Epithelial cell of proximal tubule (primary cell): ENCODE measurements at places on chromosomes 4 and X. TPM values are rescaled to one million over a fixed set of nuclear protein-coding genes. Genes with fewer than 3 reads are reported as not detected.

- DNase-seq, result no peak
These were observed 57.9 kb downstream of the DKK2 start for GRCh38 chr4:106978046-106978774.

DNA sequence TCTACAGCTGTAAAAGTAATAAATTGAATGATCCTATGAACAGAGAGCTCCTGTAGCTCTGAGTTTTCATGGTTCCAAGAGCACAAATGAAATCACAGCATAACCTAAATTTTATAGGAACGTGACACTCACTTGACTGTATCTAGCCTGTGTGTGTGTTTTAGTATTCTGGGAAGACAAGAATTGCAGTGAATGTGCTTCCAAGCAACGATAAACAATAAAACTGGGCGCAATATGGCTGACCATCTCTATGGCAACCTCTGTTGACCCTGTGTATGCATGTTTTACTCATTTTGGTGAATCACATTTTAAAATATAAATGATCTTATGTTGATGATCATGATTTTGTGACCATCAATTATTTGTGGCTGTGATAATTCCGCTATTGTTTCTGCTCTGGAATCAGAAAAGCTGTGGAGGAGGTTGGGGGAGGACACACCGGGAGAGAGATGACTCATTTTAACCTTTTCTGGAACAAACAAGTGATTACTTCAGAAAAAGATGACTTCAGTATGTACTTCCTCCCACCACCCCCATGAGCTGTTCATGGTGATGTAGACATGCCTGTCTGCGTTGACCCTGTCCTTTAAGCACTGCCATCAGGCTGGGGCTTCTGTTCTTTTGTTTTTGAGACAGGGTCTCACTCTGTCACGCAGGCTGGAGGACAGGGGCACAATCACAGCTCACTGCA is 31.8 kb downstream of the USP11 start:
- DNase-seq, result peak; percentile 18

GRCh38 chrX:56726605-56727004 is 2.4 kb upstream of the NBDY start:
- DNase-seq, result no peak

DNA sequence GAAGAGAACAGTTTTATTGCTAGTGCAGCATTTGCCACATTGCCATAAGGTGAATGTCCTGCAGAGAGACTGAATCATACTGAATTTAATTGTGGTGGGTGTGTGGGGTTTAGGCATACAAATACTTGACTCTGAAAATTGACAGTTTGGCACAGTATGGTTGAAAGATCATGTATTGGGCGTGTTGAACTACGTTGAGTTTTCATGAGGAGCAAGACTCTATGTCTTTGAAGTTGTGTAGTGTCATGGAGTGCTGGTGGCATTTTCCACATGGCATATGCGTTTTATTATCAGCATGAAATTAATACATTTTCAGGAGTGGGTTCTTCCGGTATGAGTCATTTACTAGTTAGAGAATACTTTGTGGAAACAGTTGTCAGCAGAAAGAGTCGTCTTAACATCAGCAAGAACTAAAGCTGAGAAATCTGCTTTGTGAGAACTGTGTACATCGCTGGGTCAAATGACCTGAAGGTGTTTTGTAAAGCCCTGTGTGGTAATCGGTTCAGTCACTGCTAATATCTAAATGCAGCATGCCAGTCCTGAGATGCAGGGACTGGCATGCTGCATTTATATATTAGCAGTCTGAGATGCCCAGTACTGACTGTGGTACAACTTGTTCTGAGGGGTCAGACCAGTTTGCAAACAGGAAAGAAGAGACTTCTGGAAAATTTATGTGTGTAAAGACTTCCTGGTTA is 50.3 kb downstream of the ARHGAP10 start:
- DNase-seq, result no peak

DNA sequence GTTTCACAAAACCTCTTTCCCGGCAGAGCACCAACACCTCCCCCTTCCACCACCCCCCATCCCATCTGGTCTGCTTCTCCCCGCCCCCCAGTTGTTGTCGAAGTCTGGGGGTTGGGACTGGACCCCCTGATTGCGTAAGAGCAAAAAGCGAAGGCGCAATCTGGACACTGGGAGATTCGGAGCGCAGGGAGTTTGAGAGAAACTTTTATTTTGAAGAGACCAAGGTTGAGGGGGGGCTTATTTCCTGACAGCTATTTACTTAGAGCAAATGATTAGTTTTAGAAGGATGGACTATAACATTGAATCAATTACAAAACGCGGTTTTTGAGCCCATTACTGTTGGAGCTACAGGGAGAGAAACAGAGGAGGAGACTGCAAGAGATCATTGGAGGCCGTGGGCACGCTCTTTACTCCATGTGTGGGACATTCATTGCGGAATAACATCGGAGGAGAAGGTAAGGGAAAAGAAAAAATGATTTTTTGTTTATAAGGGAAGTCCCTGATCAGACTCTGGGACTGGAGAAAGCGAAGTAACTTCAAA is at the start of gene PDGFRA:
Gene PDGFRA (plus strand): TSS at position 333 of the 541 bp plus-strand sequence. CDS start 29,476 bp downstream, outside the sequence.
- no peak for DNase-seq

GRCh38 chr4:137267024-137267423 is 265.3 kb downstream of the PCDH18 start:
- no peak for DNase-seq

GRCh38 chr4:109548655-109549054 is 11.4 kb upstream of the MCUB start:
- peak; percentile 18 for DNase-seq

GRCh38 chr4:10619855-10620254 is 64.7 kb downstream of the CLNK start:
- no peak for DNase-seq

DNA sequence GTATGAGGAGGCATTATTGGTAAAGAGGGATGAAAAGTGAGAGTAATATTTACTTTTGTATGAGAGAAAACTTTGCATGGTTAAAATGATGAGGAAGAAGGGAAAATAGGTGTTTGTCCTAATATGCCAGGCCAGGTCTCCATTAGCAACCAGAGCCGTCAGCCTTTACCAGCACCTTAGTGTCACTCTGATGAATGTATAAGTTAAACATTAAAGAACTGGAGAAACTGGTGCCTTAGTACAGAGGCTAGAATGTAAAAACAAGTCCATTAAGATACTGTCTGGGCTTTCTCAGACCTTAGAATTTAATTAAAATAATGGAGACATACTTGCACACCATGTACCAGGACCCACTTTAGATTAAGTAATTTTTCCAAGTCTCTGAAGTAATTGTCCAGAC is 222.3 kb downstream of the FAM47A start:
- no peak for DNase-seq

DNA sequence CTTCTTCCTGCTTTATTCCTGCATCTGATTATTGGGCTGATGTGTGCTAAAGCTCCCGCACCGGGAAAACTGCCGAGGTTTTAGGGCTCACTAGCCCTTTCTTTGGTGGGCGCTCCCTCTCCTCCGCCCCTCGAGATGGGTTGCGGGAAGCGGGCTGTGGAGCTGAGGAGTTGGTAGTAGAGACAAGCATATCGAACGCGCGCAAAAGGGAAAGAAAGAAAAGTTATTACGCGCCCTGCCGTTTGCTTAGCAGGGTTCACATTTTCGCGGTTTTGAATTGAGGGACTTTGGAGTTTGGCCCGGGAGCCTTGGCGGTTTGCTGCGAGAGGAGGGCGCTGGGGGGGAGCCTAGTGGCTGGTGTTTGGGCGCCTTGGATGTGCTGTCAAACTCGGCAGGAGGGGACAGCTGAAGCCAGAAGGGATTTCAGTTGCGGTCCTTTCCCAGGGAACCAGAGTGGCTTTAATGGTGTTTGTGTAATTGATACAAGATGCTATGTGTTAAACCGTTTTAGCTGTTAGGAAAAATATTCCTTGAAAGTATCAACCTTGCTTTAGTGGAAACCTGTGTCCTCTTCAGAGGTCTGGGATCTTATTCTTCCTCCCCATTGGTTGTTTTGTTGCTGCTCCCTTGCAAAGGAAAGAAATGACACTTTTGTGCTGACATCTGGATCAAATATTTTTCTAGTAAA is 1.1 kb downstream of the GAB1 start:
- no peak for DNase-seq

DNA sequence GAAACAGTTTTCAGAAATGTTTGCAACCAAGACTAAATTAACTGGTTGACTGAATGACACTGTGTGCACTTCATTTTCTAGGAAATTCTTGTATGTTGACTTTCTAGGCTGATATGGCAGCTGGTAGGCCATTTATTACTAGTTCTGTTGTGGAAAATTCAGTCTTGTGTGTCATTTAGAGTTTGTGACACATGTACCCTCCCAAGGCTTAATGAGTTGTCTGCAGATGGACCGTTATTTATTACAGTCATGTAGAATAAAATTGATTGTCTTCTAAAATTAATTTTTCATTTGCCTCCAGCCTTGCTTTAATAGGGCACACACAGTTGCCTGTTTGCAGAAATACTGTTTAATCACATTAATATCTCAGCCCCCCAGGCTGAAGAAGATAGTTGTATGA is 30.7 kb downstream of the DACH2 start:
- DNase-seq, result no peak

GRCh38 chr4:69689599-69689998 is 36.6 kb upstream of the UGT2A1 start:
- no peak for DNase-seq

DNA sequence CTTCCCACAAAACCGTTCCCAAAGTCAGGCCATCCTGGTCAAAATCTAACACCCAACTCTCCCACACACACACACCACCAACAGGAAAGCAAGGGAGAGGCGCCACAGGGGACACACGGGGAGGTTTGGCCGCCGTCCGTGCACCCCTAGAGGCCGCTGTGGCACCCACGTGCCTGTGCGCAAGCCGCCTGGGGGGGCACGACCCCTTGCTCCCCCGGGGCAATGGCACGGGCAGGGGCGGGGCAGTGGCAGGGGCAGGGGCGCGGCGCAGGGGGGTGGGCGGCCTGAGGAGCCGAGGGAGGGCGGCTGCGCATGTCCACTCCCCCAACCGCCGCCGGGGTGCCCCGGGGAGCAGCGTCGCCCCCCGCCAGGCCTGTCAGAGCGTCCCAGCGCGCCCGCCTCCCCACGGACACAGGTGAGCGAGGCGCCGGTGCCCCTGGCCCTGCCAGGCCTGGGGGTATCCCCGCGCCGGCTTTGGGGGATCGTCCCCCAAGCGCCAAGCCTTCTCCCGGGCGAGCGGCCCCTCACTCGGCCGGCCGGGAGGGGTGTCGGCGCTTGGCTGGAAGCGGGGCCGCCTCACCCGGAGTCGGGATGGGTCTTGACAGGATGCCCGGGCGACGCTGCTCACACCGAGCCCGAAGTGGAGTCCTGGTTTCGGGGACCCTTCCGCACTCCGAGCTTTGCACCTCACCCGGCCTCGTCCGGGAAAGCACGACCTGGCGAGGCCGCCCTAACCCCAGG is at the start of gene ERAS:
Gene ERAS (plus strand): TSS at position 379 of the 741 bp plus-strand sequence. CDS start 2,611 bp downstream, outside the sequence.
- DNase-seq, result no peak

SLIT2 gene
- 1.4 and 2.5 TPM in 2 replicates for total RNA-seq

NLGN4X gene
- total RNA-seq, result 0.69 and 1.6 TPM in 2 replicates
